Naive thymus-derived CD8-positive, alpha-beta T cell (primary cell): ENCODE measurements at places on chromosomes 11 and 22. TPM values are rescaled to one million over a fixed set of nuclear protein-coding genes. Genes with fewer than 3 reads are reported as not detected.
A peak's percentile ranks its signal among the peaks of the same experiment; 100 is the strongest.

TENM4 gene
- total RNA-seq, result not detected

DNA sequence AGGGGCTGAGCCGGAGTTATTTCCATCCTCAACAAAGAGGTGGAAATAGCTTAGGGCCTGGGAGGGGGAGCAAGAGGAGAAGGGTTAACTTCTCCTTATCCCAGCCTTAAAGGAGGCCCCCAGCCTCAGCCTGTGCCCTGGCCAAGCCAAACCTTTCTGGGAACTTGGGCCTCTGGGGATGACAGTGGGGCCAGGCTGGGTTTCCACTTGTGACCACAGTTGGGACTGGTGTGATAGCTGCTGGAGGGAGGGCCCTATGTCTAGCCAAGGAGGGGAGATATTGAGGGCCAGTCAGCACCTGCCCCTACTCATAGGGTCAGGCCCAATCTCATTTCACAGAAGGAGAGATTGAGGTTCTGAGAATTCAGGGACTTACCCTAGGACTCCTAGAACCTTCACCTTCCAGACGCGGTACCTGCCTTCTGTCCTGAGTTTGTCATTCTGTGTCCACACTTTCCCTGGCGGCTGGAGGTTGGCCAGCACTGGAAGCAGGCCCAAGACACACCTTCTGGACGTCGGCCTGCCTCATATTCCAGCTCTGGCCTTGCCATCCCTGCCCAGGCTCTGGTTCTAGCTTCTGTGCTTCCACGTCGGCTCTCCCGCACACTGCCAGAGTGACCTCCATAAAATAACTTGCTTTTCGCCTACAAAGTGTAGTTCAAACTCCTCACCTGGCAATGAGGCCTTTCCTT is 3.1 kb downstream of the RELT start:
- H3K27me3 ChIP-seq, result no peaks in the 10 kb centered on the region
- H3K36me3 ChIP-seq, result no peaks in the 10 kb centered on the region
- peaks cover 77% of the 10 kb centered on the region for H3K4me1 ChIP-seq
- peak overlapping the region; percentile 15 for H3K4me3 ChIP-seq

- no peak overlapping the region for H3K4me3 ChIP-seq
- H3K36me3 ChIP-seq, result no peaks in the 10 kb centered on the region
- H3K4me1 ChIP-seq, result no peaks in the 10 kb centered on the region
- no peak overlapping the region for H3K27ac ChIP-seq
- H3K27me3 ChIP-seq, result no peaks in the 10 kb centered on the region
Measured at GRCh38 chr22:24580276-24580675, 12.6 kb downstream of the LRRC75B start.

DNA sequence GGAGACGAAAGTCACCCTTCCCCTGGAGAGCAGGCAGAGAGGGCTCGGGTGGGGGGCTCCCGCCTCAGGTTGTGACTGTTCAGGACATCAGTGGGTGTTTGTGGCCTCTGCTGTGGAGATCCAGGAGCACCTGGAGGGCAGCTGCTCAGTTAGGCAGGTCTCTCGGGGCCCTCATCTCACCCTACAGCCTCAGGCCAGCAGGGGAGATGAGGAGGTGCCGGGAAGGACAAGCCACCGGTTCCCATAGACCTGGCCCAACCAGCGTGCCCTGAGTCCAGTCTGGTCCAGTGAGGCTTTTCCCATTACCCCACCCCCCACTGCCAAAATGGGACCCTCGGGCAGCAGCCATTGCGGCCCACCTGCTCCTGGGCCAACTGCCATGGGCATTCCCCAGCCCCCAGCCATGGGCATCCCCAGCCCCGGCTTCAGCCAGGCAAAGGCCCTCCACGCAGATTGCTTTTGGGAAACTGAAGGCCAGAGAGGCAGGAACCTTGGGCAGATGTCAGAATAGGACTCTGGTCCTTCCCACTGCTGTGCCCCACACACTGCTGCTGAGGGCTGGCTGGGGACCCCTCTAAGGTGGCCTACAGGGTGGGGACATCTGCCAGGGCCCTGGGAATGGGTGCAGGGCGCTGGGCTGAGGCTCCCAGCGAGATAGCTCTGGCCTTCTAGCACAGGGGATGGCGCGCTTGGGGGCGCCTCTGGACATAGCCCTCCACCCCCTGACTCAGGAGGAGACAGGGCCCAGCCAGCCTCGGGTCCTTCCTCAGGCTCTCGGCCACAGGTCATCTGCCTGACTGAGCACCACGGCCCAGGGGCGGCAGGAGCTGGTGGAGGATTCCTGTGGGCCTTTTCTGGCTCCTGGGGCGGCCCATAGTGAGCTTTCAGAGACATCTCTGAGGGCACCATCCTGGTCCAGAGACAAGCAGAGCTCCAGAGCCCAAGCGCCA is 4.8 kb downstream of the PIM3 start:
- peaks cover 39% of the 10 kb centered on the region for H3K4me1 ChIP-seq
- H3K27ac ChIP-seq, result peak overlapping the region; percentile 48
- H3K4me3 ChIP-seq, result no peak overlapping the region

DNA sequence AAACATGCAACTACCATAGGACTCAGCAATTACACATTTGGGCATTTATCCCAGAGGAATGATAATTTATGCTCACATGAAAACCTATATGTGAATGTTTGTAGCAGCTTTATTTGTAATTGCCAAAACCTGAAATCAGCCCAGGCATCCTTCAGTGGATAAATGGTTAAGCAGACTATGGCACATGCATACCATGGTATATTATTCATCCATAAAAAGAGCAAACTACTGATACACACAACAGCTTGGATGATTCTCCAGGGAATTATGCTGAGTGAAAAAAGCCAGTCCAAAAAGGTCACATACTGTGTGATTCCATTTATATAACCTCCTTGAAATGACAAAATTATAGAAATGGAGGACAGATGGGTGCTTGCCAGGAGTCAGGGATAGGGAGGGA is 86.7 kb downstream of the ALX4 start:
- no peak for DNase-seq
- peaks cover 26% of the 10 kb centered on the region for H3K4me1 ChIP-seq
- H3K36me3 ChIP-seq, result peaks cover 46% of the 10 kb centered on the region
- H3K27ac ChIP-seq, result no peak overlapping the region
- no peak overlapping the region for H3K4me3 ChIP-seq

GRCh38 chr11:27812341-27812740 is 112.1 kb upstream of the BDNF start:
- no peak for DNase-seq
- H3K36me3 ChIP-seq, result no peaks in the 10 kb centered on the region
- H3K4me1 ChIP-seq, result no peaks in the 10 kb centered on the region
- H3K27ac ChIP-seq, result no peak overlapping the region
- peaks cover 3% of the 10 kb centered on the region for H3K27me3 ChIP-seq
- H3K4me3 ChIP-seq, result no peak overlapping the region

- no peak overlapping the region for H3K4me3 ChIP-seq
- H3K27me3 ChIP-seq, result no peaks in the 10 kb centered on the region
- no peak overlapping the region for H3K27ac ChIP-seq
- H3K36me3 ChIP-seq, result peaks cover 10% of the 10 kb centered on the region
- peaks cover 34% of the 10 kb centered on the region for H3K4me1 ChIP-seq
Measured at GRCh38 chr11:96275801-96276594, 67.0 kb downstream of the MAML2 start.
